NCI-H1048 (cell line): ENCODE measurements at places on chromosomes 11 and 22.

GRCh38 chr22:22720201-22720723 lies 75.8 kb downstream of the GGTLC2 start:
- no peak for DNase-seq

GRCh38 chr11:64722141-64723065 lies 594 bp downstream of the NRXN2 start:
- no peak for DNase-seq

- no peak for DNase-seq
Measured at GRCh38 chr11:35571696-35572095, 46.3 kb upstream of the PAMR1 start.

DNA sequence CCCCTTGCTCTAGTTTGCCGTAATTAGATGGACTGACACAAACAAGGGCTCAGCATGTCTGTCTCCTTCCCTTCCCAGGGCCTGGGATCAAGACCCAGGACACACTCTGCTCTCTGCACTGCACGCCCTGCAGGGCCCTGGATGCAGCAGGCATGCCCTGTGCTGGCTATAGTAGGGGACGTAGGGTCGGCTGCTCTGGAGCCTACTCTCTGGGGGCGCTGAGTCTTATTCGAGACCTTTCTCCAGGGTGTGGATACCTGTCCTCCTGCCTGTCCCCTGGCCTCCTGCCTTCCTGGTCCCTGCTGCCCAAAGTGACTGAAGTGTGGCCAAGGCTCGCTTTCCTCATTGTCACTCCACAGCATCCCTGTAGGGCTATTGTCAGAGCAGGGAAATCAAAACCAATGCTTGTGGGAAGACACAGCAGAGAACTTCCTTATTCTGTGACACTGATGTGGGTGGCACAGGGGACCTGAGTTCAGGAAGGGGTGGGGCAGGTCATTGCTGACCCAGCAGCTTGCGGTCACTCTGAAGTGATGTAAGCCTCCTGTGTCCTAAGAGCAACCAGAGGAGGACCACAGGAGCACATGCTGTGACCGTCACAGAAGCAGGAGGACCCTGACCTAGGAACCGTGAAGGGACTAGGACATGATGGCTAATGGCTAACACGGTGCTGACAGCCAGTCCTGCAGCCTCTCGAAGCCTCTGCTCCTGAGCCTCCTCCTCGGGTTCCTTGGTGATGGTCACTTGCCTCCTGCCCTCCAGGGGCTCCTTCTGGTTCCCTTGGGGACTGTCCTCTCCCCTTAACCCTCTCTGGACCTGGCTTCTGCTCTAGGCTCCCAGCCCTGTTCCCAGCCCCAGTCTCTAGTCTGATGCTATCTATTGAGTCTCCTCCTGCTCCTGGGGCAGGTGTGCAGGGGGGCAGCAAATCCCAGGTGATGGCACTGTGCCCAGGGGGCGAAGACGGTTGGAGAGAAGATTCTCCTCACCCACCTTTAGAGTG lies 10.3 kb downstream of the APOBEC3A start:
- DNase-seq = no peak

DNA sequence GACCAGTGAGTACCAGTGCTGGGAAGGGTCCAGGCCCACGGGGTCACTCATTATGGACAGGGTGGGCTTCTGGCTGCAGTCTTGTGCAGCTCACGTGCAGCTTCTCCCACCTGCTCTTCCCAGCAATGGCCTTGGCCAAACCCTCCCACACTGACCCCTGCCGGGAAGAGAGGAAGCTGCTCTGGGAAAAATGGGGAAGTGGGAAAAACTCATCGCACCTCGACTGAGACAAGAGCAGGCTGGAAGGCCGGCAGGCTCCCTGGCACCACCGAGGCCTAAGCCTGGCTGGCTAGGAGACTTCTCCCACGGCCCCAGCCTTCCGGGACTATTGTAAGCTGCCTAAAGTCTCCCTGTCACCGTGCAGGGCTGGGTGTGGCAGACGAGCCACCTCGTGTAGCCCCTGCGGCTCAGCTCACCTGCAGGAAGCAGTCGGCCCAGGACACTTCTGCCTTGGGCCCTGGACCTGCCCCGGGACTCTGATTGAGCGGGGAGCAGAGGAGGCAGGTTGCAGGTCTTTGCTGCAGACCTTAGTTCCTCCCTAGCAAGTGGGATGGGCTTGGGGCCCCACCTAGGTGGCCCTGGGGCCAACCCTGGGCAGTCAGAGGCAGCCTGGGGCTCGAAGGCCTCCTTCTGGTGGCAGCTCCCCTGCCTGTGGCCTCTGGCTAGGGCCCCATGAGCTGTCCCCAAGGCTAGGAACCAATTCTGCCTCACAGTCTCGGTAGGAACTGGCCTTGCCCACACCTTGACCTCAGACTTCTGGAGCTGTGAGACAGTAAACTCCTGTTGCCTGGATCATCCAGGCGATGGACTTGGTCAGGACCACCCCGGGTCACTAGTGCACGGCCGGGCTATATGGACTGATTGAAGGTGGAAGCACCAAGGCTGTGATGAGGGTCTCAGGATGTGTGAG lies 23.1 kb downstream of the MRGPRG start:
- DNase-seq = no peak

- no peak for DNase-seq
Measured at GRCh38 chr11:67302571-67303131, 679 bp upstream of the SSH3 start.

- DNase-seq = no peak
Measured at GRCh38 chr11:15851051-15851498, 505.3 kb downstream of the SOX6 start.

DNA sequence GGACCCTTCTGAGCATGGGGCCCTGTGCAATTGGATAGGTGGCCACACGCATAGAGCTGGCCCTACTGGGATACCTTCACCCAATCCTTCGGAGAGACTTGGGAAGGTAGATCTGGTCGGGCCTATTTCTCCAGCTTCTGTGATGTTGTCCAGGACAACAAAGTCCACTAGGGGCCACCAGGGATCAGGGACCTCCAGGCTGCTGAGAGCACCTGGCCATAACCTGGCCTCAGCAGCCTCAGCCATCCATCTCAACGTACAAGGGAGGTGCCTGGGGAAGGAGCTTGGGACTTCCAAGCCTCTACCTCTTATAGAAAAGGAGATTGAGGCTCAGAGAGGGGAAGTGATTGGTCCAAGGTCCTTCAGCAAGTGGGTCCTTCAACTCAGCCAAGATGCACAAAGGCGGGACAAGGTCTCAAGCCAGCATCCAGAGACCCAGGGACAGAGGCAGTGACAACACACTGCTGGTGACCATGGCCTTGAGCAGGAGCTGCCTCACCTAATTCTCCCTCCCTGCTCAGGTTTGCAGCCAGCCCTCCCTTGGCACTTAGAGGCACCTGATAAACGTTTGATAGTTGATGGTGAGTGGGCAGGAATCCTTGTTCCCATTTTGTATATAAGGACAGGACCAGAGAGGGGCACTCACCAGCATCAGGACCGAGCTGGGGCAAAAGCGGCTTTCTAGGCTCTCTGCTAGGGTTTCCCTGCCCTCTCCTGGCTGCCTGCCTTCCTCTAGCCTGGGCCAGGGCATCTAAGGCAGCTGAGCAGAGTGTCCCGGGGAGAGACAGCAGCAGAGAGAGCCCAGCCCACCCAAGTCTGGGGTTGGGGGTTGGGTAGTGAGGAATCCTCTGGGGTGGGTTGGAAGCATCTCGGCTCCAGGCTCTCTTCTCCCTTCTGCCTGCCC lies 4.5 kb downstream of the RAC2 start:
- DNase-seq = no peak

DNA sequence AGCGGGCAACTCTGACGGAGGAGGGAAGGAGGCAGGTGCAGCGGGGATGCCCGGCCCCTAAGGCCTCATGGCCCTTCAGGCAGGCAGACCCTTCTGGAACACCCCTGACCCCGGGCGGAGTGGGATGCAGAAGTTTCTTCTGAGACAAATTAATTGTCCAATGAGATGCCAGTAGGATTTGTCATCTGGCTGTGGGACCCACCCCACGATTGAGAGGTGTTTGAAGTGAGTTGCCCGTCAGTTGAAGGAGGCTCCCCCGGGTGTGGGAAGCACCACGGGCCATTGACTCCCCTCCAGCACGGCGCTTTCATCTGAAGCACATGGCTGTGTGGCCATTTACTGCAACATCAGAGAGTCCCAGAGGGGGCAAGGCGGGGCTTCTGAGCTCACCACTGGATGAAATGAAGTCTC lies 527.8 kb downstream of the BRD1 start:
- no peak for DNase-seq

- no peak for DNase-seq
Measured at GRCh38 chr22:17914474-17914873, 109.9 kb downstream of the MICAL3 start.

- peak; percentile 86 for DNase-seq
Measured at GRCh38 chr11:859394-860131, 16.9 kb downstream of the TSPAN4 start.

GRCh38 chr22:33209930-33210784 lies 152.0 kb upstream of the SYN3 start:
- no peak for DNase-seq

- no peak for DNase-seq
Measured at GRCh38 chr11:9859554-9860305, 195.9 kb downstream of the SWAP70 start.

DNA sequence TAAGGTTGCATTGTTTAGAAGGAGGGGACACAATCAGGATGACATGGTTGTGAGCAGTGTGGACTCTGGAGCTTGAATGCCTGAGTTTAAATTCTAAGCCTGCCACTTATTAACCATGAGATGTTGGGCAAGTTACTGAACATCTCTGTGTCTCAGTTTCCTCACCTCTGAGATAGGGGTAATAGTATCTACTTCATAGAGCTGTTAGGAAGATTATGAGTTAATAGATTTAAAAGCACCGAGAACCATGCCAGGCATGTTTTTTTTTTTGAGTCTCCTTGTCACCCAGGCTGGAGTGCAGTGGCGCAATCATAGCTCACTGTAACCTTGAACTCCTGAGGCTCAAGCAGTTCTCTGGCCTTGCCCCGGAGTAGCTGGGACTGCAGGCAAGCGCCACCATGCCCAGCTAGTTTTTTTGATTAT lies 33.3 kb downstream of the ST14 start:
- DNase-seq = no peak

DNA sequence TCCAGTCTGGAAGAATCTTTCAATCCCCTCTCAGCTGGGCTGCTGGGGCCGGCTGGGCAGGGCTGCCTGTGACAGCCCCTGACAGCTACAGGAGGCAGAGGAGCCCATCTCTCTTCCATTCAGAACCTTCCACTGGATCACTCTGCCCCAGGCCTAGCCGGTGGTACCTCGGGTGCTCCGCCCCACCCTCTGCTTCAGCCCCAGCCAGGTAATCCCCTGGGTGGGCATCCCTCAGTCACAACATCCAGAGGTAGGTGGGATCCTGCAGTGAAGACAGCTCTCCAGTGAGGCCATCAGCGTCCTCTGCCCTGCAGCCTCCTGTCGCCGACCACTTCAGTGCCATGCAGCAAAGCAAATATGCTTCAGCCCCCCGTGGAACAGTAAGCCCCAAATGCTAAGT lies 223.7 kb downstream of the DSCAML1 start:
- no peak for DNase-seq

DNA sequence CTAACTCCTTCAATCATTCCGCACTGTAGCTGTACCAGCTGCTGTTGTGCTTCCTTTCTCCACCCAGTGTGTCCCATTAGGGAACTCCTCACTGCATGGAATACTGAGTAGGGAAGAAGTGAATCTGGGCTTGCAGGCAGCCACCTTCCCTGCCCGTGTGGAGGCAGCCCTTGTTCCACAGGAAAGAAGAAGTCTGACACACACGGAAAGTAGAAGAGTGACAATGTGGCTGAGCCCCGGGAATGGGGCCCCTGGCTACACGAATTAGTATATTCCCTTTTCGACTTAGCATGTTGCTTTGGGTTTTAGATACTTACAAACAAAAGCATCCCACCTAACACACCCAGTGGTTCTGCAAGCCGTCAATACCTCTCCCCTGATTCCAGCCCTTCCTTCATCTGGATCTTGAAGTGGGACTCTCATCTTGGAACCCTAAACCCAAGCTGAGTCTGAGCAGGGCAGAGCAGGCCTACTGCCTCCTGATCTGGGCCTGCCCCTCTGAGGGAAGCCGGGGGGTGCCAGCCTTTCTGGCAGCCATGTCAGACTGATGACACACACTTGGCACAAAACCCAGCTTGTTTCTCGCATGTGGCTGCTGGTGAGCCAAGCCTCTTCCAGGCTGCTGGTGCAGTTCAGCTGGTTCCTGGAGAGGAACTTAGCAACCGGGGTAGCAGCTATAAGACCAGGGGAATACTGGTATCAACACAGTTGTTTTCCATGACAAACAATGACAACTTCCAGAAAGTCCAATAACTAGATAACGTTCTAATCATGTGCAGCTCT lies 71.6 kb downstream of the C11orf58 start:
- no peak for DNase-seq

GRCh38 chr22:37500745-37501609 lies 14.8 kb upstream of the MFNG start:
- DNase-seq = no peak

DNA sequence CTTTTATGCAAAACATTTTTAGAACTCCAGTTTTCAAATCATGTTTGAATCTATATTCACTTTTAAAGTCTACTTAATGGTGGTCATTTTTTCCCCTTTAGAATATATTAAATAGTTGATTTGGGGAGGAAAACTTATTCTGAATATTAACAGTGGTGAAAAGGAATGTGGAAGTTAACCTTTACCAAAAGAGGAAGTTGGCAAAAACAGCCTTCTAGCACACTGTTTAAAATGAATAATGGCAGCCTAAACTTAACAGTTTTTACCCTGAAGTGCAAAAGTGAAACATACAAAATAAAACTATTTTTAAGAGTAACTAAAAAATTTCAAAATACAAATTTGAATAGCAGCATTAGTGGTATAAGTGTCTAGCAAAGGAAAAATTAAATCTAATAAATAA lies 86.4 kb downstream of the GRK3 start:
- no peak for DNase-seq

GRCh38 chr11:86099874-86100273 lies 31.0 kb upstream of the PICALM start:
- DNase-seq = no peak

GRCh38 chr22:37161443-37161842 lies 11.7 kb upstream of the IL2RB start:
- no peak for DNase-seq

DNA sequence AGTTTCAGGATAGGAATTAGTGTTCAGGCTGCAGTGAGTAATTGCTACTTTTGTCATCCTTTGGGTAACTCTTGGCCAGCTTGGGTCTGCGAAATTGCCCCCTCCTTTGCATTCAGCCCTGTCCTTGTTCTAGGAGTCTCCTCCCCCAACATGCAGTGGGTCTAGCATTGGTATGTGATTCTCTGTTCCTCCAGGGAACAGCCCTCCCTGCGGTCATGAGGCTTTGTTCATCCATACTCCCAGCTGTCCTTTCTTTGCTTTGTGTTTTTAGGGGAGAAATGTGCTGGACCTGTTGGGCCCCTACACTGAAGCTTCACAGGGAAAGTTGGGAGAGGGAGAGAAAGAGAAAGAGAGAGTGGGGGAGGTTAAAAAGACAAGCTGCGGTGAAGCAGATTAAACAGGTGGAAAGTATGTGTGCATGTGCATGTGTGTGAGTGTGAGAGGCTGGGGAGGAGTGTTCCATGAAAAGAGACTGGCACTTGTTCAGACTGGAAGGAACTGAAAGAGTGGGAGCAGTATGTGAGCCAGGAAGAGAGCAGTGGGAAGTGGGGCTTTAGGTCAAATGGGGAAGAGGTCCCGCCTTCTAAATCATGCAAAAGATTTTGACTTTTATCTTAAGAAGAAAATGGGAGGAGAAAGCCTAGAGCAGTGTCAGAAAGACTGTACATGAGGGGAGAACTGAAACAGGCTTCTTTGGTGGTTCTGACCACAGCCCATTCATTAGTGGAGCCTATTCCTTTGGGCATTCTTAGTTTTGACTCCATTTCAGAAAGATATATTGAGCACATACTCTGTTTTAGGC lies 17.9 kb upstream of the SESN3 start:
- DNase-seq = no peak
